T-helper 2 cell treated with Interferon-gamma antibody and Interleukin-4, amounts not matched to agents 100 ng/mL and 5 ng/mL, for 36 hours (primary cell): ENCODE measurements at places on chromosomes 12 and 14. TPM values are rescaled to one million over a fixed set of nuclear protein-coding genes. Genes with fewer than 3 reads are reported as not detected.

The LBHD2 gene
- total RNA-seq: not detected in 2 replicates

The SMIM41 gene
- total RNA-seq: not detected in 2 replicates

The SLC25A21 gene
- total RNA-seq: not detected in 2 replicates

The CPNE6 gene
- not detected in 2 replicates for total RNA-seq

The HELB gene
- total RNA-seq: 39.8 and 40.2 TPM in 2 replicates

The SLC2A3 gene
- 280 and 289 TPM in 2 replicates for total RNA-seq

The GRIP1 gene
- total RNA-seq: not detected in 2 replicates

The SMCO2 gene
- total RNA-seq: 0.45 and 0.84 TPM in 2 replicates

The ITGB7 gene
- total RNA-seq: 742 and 770 TPM in 2 replicates

The NPAS3 gene
- not detected in 2 replicates for total RNA-seq

The EIF2S1 gene
- total RNA-seq: 137 and 139 TPM in 2 replicates

The CAMKK2 gene
- 30.5 and 31.2 TPM in 2 replicates for total RNA-seq

The ADCY6 gene
- total RNA-seq: 0.07 and 0.09 TPM in 2 replicates

The BAZ1A gene
- total RNA-seq: 55.6 and 62.1 TPM in 2 replicates

The FZD10 gene
- total RNA-seq: not detected in 2 replicates

The CLMN gene
- 1.0 and 1.5 TPM in 2 replicates for total RNA-seq

The CLSTN3 gene
- total RNA-seq: 80.3 and 81.9 TPM in 2 replicates

The LPAR5 gene
- total RNA-seq: 6.2 and 6.7 TPM in 2 replicates

The DNAJC22 gene
- total RNA-seq: 0.11 TPM in 1 of 2 replicates, not detected in the other

The PIANP gene
- not detected in 2 replicates for total RNA-seq

The INHBC gene
- total RNA-seq: not detected in 2 replicates

The NCOR2 gene
- total RNA-seq: 100 and 103 TPM in 2 replicates

The TAS2R14 gene
- total RNA-seq: 3.2 and 4.1 TPM in 2 replicates
